ENCODE measurements at places on chromosomes 13 and 19.

GRCh38 chr13:95049772-95050171, 251.5 kb downstream of the ABCC4 start:
- no peak for DNase-seq

- no peak for DNase-seq
Observed at GRCh38 chr13:45303866-45304265, 37.1 kb downstream of the TPT1 start.

DNA sequence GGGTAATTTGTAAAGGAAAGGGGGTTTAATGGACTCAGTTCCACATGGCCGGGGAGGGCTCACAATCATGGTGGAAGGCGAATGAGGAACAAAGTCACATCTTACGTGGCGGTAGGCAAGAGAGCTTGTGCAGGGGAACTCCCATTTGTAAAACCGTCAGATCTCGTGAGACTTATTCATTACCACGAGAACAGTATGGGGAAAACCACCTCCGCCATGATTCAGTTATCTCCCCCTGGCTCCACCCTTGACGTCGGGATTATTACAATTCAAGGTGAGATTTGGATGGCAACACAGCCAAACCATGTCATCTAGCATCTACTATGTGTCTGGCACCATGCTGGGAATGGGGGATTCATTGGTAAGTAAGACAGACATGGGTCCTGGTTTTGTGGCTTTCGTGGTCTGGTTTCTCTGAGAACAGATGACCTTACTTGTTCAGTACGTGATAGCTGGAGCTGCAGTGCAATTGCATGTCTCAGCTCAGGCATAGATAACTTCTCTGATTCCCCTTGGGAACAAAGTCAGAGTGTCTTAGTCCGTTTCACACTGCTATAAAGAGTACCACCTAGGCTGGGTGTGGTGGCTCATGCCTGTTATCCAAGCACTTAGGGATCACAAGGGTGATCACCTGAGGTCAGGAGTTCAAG, 8.3 kb downstream of the ZNF554 start:
- DNase-seq, result no peak

GRCh38 chr13:33193428-33193974, 92.1 kb downstream of the STARD13 start:
- DNase-seq, result no peak

- no peak for DNase-seq
Observed at GRCh38 chr13:108508263-108508662, 121.1 kb upstream of the MYO16 start.

GRCh38 chr19:19464339-19465098, 50.8 kb downstream of the TSSK6 start:
- DNase-seq, result no peak

GRCh38 chr19:14654786-14655560, 19.7 kb downstream of the ADGRE3 start:
- no peak for DNase-seq

DNA sequence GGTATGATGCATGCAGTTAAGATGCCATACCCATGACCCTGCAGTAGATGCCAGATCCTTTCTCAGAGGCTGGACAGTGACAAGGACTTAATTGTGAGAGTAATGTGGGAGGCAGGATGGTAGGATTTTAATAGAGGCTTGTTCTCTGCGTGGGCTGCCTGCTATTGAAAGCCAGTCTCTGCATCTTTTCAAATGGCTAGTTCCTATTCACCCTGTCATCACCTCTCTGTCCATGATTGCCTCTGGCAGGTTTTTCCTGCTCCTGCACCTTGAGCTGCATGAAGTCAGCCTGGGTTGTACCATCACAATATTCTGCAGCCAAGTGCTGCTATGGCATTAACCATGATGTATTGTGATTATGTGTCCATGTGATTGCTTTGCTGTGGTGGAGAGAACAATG, 440.5 kb downstream of the ITGBL1 start:
- DNase-seq, result no peak

- no peak for DNase-seq
Observed at GRCh38 chr13:50456111-50456510, 387.4 kb downstream of the DLEU7 start.

GRCh38 chr13:43422116-43422515, 364.7 kb downstream of the ENOX1 start:
- DNase-seq, result no peak

- peak; percentile 6 for DNase-seq
Observed at GRCh38 chr13:95677564-95678266, 776 bp downstream of the DNAJC3 start.

DNA sequence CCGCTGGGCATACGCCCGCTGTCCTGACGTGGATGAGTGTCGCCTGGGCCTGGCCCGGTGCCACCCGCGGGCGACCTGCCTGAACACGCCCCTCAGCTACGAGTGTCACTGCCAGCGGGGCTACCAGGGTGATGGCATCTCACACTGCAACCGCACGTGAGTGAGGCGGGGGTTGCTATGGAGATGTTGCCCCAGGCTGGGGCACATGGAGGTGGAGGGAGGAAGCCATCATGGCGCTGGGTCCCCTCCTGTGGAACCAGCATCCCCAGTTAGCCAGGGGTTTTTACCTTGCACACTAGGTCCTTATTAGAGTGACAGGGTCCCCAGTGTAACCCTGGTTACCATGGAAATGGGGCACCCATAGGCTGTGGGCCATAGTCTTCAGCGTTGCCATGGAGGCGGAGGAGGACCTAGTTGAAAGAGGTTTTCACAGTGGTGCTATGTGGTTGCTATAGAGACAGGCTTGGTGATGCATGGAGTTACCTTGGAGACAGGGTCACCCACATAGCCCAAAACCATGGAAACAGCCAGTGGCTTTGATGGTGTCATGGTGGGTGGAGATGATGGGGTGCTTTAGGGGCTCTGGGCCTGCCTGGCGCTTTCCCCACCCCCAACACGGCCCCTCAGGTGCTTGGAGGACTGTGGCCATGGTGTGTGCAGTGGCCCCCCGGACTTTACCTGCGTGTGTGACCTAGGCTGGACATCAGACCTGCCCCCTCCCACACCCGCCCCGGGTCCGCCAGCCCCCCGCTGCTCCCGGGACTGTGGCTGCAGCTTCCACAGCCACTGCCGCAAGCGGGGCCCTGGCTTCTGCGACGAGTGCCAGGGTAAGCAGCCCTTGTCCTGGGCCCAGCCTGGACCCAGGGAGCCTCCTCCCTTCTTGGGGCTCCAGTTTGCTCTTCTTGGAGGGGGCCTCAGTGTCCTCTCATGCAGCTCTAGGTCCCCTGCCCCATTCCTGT, 27.1 kb downstream of the MEGF8 start:
- DNase-seq, result no peak

DNA sequence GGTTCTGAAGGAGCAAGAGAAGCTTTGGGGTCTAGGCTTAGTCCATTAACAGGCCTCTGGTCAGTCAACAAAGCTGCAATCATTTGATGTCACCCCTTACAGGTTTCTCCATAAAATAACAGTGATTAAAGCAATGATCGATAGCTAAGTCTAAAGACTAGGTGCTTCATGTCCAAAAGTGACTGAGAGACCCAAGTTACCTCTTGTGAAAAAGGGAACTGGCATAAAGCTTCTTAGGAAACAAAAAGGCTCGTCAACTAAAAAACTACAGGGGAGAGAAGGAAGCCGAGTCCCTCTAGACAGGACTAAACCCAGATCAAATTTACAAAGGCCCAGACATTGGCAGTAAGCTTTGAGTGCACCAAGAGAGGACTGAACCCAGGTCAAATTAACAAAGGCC, 2.2 kb downstream of the DCUN1D2 start:
- DNase-seq, result no peak

DNA sequence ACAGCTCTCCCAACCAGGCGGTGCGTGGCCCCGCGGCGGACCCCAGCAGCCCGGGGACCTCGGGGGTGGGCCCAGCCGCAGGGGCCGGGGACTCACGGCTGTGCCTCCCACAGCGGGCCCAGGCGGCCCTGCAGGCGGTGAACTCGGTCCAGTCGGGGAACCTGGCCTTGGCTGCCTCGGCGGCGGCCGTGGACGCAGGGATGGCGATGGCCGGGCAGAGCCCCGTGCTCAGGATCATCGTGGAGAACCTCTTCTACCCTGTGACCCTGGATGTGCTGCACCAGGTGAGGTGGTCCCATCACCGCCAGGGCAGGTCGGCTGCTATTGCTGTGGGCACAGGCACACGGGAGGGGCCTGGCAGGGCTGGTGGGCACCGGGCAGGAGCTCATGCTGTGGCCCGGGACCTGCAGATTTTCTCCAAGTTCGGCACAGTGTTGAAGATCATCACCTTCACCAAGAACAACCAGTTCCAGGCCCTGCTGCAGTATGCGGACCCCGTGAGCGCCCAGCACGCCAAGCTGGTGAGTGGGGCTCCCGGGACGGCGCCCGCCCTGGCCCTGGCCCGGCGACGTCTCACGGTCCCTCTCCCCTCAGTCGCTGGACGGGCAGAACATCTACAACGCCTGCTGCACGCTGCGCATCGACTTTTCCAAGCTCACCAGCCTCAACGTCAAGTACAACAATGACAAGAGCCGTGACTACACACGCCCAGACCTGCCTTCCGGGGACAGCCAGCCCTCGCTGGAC, 7.3 kb downstream of the PTBP1 start:
- no peak for DNase-seq

Measured in HuH-7.5 (cell line).